CD4-positive, alpha-beta memory T cell (primary cell): ENCODE measurements at places on chromosomes 5 and 9. TPM values are rescaled to one million over a fixed set of nuclear protein-coding genes. Genes with fewer than 3 reads are reported as not detected.

The PLCXD3 gene
- total RNA-seq = not detected

DNA sequence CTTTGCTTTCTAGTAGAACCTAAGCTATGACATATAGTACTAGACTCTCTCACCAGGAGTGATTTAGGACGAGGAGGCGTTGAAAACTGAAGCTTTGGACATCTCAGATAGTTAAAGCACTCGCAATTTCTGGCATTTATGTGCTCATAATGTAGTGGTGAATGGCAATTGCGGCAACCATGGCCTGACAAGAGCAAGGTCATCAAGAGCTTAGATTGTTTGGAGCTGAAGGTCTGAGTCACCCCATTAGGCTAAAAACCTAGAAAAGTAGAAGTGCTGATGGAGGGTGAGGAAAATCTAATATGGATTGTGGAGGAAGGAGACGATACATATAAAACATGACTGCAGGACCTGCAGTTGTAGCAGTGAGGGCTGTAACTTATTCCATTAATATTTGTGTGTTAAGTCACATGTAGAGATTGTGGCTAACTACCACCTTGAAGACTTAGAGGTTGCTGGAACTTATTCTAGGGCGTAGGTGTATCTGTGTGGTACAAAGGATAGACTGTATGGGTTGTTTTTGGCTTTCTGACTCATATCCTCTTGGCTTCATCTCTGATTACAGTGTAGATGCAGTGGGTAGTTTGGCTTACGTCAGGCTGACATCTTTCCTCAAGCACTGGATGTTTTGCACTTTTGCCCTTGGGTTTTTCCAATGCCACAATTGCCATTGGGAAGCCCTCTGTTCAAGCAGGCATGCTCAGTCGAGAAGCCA is 138.9 kb upstream of the CDKN2B start:
- H3K4me1 ChIP-seq = peaks cover 4% of the 10 kb centered on the region
- no peaks in the 10 kb centered on the region for H3K27me3 ChIP-seq
- DNase-seq = peak; percentile 9
- no peak overlapping the region for H3K27ac ChIP-seq

DNA sequence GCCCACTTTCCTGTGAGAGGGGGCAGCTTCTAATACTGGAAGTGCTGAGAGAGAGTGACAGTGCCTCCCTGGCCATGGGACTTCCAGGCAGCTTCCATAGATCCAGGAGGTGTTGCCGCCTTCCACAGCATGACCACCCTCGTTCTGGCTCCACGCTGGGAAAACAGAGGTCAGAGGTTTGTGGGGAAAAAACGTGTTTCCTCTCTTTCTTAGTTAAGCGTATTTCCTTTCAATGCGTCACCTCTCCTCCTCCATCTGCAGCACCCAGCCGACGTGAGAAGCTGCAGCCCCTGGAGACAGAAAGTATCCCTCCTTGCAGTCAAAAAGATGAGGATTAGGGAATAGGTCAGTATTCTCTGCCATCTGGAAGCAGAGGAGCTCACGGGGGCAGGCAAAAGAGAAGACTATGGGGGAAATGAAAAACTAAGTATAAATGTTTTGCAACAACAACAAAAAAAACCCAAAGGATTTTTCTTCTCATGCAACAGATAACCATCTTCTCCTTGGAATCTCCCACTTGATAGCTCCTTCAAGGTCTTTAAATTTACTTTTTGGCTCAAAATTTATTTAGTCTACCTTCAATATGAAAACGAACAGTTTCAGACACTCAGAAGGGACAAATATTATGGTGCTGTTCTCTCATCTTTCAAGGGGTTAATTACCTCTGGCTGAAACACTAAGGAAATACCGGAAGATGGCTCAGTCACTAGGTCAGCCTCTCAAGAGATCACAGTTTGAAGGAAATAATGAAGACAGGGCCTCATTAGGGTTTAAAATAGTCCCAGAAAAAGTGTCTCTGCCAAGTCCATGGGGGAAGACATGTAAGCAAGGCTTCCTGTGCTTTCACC is 38.0 kb downstream of the MTMR12 start:
- no peak for DNase-seq
- no peak overlapping the region for H3K27ac ChIP-seq
- H3K4me3 ChIP-seq = no peak overlapping the region

DNA sequence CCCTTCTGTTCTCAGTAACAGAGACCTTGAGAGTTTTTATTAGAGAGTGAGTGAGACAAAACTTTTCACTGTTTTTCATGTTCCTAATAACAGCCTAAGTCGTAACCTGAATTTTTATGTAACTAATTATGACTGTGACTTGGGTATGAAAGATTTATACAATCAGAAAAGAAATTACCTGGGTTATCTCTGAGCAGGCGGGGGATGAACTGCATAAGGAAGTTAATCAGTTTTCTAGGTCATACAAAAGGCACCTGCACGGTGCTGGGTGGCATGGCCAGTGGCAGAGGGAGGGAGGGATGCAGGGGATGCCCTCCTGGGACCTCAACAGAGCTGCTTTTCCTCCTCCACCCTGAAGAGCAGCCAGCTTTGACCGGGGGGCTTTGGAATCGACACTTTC is 219.8 kb downstream of the HSPA4 start:
- no peaks in the 10 kb centered on the region for H3K27me3 ChIP-seq
- no peaks in the 10 kb centered on the region for H3K36me3 ChIP-seq
- H3K27ac ChIP-seq = no peak overlapping the region
- H3K4me1 ChIP-seq = no peaks in the 10 kb centered on the region
- H3K4me3 ChIP-seq = no peak overlapping the region

GRCh38 chr5:153490118-153491037 is at the start of gene GRIA1:
Gene GRIA1, plus strand, starts transcription at chr5:153490670.
- no peak within 1 kb of the TSS for H3K4me3 ChIP-seq
- H3K4me1 ChIP-seq = no peaks in the 10 kb centered on the region
- H3K36me3 ChIP-seq = no peaks in the 10 kb centered on the region
- no peak within 1 kb of the TSS for H3K27ac ChIP-seq
